ENCODE measurements at places on chromosomes 3 and 15.
A peak's percentile ranks its signal among the peaks of the same experiment; 100 is the strongest.

DNA sequence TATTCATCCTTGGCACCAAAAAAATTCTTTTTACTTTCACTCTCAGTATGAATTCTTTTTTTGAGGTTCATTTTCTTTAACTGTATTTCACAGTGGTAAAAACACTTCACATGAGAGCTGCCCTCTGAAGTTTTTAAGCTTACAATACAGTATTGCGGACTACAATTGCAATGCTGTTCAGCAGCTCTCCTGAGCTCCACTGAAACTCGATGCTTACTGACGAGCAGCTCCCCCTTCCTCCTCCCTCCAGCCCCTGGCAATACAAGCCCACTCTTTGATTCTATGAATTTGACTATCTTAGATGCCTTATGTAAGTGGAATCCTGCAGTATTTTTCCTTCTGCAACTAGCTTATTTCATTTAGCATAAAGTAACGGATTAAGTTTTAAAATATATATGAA lies 183.4 kb downstream of the ADAMTS17 start:
- no peak for DNase-seq

DNA sequence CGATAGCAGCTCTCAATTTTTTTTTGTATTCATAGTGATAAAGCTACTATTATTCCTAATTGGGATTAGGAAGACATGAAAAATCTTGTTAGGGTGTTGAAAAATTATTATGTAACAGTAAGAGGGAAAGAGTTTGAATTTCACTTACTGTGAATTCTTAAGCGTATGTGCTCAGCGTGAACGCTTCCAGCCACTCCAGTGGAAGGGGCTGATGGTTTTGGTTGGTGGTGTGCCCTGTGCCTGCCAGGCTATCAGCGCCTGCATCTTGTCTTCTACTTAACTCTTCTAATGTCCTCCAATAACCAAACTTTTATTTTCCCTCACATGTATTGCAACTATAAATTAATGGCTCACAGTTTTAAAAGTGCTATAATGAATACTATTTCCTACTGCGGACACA lies 22.5 kb downstream of the CDIN1 start:
- no peak for DNase-seq

DNA sequence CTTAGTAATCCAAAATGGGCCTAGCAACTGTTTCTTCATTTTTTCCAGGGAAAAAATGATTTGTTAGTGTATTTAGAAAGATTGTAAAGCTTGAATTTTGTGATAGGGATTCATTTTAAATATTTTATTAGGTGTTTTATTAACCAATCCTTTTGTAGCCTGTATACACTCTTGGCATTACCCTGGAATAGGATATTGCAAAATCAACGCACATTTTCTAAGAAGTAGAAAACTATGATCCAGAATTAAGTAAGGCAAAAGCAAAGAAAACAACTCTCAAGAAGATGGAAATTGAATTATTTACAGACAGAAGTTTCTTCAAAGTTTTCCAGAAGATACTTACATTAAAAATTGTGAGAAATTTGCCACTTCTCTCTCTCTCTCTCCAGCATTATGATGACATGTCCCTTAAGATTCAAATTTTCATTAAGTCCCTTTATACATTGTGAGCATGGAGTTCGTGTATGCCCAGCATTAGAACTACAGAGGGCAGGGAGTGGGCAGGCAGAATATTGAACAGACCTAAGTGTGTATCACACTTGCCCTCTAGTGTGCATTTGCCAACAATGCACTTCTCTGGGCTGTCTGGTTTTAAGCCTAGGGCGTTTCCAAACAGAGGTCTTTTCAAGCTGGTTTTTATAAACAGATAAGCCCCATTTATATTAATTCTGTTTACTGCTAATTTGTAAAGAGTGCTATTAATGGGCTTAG lies 28.5 kb upstream of the CMSS1 start:
- DNase-seq, result peak; percentile 68

DNA sequence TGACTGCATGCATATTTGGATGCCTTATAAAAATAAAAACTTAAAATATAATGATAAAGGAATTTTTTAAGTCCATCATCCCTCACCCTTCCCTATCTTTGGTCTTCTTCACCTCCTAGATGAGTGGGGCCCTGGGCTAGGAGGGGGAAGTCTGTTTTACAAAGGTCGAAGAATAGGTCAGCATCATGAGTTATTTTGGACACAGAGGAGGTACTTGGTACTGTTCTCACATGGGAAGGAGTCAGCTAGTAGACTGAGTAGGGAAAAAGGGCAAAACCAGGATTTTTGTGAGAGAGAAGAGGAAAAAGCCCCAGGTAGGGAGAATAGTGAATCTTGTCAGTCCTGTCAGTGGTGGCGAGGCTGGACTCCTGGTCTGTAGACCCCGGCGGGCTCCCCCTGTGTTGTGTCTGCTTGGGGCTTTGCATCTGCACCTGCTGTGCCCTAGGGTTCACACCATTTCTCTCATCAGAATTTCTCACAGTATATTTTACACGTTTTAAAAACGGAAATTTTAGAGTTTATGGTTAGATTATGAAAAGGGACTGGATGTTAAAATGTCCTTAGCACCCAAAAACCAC lies 17.2 kb downstream of the GCSAM start:
- DNase-seq, result no peak

- no peak for DNase-seq
Observed at GRCh38 chr15:60508442-60508841, 29.5 kb upstream of the ICE2 start.

GRCh38 chr3:13866041-13866965 lies 13.6 kb downstream of the WNT7A start:
- no peak for DNase-seq

DNA sequence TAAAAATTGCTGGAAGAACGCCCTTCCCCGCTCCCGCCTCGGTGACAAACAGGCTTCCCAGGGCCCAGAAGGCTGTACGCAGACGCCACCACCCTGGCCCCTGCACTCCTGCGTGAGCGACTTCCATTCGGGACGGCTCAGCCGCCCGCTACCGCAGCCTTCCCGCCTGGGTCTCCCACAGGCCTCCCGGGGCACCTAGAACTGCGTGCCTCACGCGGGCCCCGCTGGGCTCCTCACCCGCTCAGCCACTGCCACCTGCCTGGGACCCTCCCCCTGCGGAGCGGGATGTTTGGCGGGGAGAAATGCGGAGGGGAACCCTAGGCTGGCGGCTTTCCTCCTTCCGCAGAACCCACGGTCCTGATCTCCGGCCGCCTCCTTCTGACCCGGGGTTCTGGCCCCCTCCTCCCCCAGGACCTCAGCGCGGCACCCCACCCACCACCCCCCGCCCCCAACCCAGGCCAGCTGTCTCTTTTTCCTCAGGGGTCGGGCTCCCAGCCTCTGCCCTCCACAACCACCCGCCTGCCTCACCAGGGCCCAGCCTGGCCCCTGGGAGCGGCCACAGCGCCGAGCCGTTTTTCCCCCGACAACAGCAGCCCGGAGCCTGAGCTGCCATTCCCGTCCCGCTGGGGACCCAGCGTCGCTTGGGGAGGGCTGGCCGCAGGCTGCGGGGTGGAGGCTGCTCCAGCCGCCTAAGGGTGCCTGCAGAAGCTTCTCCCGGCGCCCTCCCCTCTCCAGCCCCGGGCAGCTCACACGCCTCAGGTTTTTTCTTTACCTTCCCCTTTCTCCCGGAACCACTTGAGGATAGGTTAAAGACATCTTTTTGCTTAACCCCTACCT lies 27.6 kb upstream of the RAB7A start:
- peak; percentile 39 for DNase-seq

- DNase-seq, result no peak
Observed at GRCh38 chr15:99050328-99050980, 42.9 kb upstream of the PGPEP1L start.

DNA sequence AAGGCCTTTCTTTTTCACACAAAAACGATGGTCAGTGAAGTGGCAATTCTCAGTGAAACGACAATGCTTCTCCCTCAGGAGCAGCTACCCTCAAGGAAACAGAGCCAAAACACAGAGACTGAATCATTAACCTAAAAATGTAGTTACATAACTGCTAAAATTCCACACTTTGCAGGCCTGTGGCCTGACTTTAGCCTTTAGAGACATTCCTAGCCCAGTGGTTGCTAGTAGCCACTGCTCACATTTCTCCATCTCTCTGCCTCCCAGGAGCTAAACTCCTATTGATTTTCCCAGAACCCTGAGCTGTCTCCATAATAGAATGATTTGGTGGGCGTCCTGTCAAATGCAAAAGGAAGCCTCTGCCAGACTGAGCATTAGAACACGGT lies 630.1 kb upstream of the KCNMB2 start:
- peak; percentile 90 for DNase-seq

DNA sequence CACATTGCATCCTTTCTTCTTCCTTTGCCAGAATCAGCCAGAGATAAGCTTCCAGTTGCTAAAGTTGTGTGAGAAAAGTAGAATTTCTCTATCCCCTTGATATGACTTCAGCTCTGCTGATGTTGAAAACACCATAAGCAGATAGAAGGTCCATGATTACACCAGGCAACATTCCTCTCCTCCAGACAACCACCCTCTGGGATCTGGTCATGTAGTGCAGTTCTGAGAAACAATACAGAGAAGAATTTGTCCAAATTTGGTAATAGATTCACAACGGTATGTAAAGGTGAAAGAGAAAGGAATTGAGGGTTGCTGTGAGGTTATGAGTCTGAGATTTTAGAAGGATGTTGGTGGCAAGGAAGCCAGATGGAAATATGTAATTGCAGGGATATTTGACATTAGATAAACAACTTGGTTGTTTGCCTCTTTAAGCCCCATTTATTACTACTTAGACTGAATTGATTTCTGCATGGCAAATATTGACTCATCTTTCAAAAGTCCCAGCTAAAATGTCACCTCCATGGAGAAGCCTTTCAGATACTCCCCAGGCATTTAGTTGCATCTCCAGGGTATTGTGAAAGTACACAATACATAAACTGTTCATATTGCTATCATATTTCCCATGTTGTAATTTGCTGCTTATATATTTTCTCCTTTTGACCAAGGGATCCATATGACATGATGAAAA lies 134.9 kb downstream of the GAP43 start:
- DNase-seq, result no peak

DNA sequence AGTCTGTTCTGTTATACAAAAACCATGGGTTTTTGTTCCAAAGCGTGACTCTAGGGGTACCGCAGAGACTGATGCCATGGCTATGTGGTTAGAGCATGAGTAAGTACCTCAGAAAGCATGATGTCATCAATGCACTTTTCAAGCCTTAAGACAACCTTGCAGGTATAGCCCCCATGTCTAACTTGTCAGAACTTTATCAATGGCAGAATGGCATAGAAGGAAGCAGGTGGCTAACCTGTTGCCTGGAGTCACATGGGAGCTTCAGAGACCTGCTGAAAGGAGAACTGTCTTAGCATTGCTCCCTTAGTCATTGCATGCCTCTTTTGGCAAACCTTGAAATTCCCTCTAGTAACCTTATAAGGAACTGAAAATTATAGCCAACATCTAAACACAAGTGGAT lies 52.5 kb downstream of the EOMES start:
- no peak for DNase-seq

DNA sequence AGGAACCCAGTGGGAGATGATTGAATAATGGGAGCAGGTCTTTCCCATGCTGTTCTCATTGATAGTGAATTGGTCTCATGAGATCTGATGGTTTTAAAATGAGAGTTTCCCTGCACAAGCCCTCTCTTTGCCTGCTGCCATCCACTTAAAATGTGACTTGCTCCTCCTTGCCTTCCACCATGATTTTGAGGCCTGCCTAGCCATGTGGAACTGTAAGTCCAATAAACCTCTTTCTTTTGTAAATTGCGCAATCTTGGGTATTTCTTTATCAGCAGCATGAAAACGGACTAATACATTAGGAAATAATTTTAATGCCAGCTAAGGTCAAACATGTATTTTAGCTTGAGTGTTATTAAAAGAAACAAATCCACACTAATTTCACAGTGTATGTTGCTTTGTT lies 517.6 kb upstream of the ALCAM start:
- DNase-seq, result no peak

DNA sequence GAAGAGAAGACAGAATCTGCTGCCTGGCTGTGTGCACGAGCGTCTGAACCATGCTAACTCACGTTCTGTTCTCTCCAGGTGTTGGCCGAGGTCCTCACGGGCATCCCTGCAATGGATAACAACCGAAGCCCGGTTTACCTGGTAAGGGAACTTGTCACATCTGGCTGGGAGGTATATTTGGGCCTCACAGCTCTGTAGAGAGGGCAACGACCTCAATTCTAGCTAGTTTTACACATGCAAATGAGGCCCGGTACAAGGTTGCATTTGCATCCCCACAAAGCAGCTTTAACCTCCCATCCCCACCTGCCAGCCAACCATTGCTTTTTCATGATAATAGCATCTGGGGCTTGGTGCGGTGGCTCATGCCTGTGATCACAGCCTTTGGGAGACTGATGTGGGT lies 22.0 kb upstream of the TATDN2 start:
- DNase-seq, result no peak

- DNase-seq, result no peak
Observed at GRCh38 chr3:123448536-123449101, at the start of gene ADCY5. TSS of gene ADCY5 (minus strand) at chr3:123449090. CDS start at chr3:123448545, 545 bp downstream.

DNA sequence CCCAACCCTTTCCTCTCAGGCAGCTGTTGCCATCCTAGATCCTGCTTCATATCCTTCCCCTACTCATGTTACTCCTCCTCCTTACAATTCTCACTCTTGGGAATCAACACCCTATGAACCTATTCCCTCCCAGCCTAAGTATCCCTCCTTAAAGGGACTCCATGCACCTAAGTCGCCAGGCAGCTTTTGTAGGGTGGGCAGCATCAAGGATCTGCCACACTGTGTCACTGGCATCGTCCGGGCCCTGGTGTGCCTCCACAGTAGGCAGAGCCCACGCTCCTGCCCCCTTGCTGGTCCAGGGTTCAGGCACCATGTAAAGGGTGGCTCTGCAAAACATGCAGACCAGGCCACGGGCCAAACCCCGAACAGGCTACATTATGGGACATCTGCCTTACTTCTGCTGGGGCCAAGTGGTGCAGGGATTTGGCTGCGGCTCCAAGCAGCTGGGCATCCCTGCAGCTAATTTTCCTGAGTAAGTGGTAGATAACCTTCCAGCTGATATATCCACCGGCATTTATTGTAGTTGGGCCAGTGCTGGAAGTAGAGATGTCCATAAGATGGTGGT lies 53.4 kb downstream of the GSK3B start:
- DNase-seq, result no peak

DNA sequence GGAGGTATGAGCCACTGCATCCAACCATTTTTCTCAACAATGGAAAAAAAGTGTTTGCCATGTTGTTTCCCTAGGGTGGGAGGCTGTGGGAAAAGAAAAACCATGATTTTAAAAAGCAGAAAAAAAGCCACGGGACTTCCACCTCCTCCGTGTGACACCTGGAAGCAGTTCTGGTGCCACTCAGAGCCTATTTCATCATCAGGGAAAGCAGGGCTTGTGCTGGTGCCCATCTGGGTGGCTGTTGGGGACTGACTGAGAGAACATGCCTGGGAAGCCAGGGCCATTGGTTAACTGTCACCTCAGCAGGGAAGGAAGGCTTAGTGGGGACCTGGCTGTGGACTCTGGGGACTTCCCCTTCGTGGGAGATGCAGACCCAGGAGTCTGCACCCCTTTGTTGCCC lies 7.3 kb downstream of the RNU5B-1 start:
- DNase-seq, result no peak

All from EL (cell line).